ENCODE measurements at places on chromosomes 5 and 9.

DNA sequence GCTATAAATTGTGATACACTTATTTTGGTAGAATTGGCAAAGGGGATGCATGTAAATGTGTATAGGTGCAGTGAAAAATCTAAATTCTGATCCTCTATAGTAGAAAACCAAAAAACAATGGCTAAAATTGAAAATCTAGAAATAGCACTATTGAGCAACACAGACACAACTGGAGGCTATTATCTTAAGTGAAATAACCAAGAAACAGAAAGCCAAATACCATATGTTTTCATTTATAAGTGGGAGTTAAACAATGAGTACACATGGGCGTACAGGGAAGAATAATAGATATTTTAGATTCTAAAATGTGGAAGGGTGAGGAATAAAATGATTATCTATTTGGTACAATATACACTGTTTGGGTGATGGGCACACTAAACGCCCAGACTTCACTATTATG, 183.2 kb upstream of the TUSC1 start:
- DNase-seq: no peak

- no peak for DNase-seq
Observed at GRCh38 chr9:99054581-99054980, 50.3 kb upstream of the TGFBR1 start.

DNA sequence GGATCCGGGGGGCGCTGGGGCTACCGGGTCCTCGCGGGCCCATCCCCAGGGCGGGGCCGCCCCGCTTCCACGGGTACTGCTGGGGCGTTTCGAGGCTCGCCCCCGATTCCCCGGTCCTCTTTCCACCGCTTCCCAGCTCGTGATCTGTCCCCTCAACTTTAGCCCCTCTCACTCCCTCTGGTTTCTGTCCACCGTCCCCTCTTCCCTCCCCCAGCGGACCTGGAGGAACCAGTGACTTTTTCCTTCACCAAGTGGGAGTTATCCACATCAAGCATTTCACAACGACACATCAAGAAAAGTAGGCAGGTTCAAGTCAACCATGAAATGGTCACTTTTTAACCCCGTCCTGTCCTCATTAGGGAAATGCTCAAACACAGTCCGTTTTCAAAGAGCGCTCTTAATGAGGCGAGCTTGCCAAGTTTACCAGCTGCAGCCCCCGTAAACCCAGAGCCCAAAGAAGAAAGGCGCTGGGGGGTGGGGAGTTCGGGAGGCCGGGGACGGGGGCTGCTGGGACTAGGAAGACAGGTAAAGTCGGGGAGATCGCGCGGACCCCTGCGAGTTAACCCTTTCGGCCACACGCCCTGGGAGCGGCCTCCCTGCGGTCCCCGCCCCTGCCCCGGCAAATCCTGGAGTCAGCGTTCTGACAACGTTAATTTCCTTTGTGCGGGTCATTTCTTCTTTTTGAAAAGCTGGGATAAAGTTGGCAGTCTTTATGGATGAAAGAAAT, 2.1 kb upstream of the NFIB start:
- DNase-seq: no peak

DNA sequence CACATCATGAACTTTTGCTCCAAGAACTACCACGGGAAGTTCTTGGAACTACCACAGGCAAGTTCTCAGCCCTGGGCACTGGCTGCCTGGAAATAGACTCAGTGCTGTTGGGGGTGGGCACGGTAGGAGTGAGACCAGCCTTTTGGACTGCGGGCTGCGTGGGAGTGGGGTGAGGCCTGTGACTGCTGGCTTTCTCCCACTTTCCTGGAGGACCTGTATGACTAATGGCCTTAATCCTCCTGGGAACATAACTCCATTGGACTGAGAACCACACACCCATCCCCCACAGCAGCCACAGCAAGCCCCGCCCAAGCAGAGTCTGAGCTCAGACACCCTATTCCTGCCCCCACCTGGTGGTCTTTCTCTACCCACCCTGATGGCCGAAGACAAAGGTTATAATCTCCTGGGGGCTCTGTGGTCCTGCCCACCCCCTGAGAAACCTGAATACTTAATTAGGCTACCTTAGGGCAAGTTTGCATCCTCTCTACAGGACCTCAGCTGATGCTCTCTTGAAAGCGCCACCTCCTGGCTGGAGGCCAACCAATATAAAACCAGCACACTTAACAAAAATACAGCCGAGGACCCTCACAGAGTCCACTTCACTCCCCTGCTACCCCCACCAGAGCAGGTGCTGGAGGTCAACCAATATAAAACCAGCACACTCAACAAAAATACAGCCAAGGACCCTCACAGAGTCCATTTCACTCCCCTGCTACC, 112.6 kb downstream of the CACNA1B start:
- no peak for DNase-seq

- no peak for DNase-seq
Observed at GRCh38 chr9:75333624-75334023, 245.3 kb downstream of the OSTF1 start.

DNA sequence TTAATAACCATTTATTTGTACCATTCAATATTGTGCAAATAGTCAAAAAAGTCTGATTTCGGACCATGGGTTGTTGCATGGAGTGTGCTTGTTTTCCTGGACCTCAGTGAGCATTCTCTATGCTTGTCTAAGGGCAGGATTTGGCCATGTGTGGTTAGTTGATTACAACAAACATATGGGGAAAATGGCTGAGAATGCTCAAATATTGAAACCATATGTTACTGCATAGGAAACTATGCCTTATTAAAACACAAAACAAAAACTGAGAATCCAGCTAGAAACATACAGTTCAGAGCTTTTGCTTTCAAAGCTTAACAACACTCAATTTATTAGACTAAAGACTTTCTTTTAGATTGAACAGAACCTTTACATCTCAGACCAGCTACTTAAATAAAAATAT, 928.3 kb downstream of the NR2F1-AS1 start:
- DNase-seq: no peak

DNA sequence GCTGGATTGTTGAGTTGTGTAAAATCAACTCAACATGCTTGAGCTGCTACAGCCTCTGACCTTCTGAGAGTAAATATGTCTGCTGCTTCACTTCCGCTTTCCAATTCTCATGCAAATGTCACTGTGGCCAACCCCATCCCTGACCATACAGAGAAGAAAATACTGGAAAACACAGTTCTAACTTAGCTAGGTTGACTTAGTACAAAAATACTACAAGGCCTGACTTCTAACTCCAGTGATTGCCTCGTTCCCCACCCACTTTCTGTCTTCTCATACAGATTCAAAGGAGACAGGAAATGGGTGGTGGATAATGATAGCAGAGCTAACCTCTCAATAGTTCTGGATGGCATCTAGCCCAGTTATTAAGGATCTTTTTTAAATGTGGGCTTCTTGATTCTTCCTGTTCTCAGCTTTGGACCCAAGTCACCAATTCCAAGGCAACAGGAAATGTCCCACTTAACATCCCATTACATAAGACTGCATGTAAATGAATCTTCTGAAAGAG, 226.6 kb upstream of the SLC24A2 start:
- peak; percentile 12 for DNase-seq

DNA sequence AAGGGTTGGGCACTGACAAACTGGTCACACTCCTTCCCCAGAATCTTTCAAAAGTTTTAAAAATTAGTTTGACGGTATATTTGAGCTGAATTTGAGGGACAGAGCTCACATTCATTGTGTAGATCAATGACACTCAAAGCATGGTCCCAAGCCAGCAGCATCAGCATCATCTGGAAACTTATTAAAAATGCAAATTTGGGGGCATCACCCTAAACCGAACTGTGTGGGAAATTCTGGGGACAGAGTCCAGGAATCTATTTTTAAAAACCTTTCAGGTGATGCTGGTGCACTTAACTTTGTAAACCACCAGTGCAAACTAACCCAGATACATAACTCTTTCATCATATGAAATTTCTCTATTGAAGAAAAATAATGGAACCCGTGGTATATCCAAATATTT, 58.1 kb upstream of the MTAP start:
- DNase-seq: no peak

- DNase-seq: no peak
Observed at GRCh38 chr5:80182809-80183580, 72.9 kb downstream of the SERINC5 start.

GRCh38 chr5:138950421-138951031, 75.4 kb upstream of the LRRTM2 start:
- DNase-seq: no peak

DNA sequence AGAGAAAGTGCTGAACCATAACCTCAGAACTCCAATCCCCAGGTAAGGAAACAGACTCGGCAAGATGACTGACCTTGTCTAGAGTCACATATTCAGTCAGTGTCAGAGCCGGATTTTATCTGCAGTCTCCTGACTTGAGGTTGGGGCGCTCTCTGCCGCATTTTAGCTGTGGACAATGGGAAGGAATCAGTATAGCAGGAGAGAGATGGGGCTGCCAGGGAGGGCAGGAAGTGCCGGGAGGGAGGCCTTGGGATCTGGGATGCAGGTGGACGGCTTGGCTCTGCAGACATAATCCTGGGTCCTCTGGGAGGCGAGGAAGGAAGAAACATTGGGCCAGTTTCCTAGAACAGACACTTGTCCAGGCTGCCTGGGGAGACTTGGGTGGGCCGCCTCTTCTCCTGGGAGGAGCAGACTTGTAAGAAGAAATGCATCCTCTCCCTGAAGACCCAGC, 39.7 kb upstream of the COL15A1 start:
- no peak for DNase-seq

GRCh38 chr5:42621662-42622061, 135.0 kb upstream of the CCDC152 start:
- no peak for DNase-seq

- DNase-seq: no peak
Observed at GRCh38 chr9:124725068-124725452, 46.1 kb downstream of the NR6A1 start.

- no peak for DNase-seq
Observed at GRCh38 chr9:25704800-25705199, 26.6 kb upstream of the TUSC1 start.

DNA sequence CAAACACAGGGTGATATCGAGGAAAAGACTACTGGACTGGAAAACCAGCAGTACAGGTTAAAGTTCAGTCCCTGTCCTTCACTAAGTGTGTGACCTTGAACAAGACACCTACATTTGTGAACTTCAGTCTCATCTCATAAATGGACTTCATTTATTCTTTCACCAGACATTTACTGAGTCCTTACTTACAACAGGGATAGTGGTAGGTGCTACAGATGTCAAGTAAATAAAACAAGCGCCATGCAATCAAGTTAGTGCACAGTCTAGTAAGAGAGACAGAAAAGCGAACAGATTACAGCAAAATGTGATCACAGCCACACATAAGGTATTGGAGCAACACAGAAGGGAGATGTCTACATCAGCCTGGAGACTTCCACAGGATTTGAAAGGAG, 413.2 kb downstream of the ACTL7B start:
- no peak for DNase-seq

- DNase-seq: no peak
Observed at GRCh38 chr5:151556806-151557205, 34.3 kb downstream of the FAT2 start.

- DNase-seq: no peak
Observed at GRCh38 chr5:105817914-105818313, 1852.8 kb downstream of the EFNA5 start.

DNA sequence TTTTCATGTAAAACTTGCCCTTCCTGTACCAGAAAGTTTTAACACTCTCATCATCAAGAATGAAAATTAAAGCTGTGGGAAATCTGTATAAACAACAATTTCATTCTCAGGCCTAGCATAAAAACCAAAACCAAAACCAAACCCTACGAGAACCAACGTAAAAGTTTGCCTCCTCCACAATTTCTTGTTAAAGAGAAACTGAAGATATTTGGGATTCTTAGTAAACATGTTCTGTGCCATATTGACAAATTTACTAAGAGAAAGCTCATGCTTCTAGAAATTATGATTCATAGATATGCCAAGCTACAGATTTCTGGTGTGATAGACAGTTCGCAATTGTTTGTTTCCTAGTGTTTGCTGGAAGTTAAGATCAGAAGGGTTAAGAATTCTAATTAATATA, 801.0 kb upstream of the NUDT12 start:
- no peak for DNase-seq

DNA sequence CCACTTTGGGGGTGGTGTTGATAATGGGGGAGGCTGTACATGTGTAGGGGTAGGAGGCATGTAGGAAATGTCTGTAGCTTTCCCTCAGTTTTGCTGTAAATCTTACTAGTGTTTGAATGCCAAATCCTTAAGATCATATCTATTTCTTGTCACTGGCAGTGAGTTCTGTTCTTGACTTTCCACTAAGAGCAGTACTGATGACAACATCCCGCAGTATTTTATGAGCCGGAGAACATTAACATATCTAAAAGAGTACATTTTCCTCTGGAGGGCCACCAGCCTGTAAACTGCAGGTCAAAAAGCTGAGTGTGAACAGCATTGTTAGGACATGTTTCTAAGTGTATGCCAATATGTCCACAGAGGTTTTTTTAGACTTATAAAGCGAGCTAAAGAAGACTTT, 2.5 kb upstream of the HSPB3 start:
- DNase-seq: no peak

- no peak for DNase-seq
Observed at GRCh38 chr5:73899916-73900315, 273.9 kb downstream of the ARHGEF28 start.

DNA sequence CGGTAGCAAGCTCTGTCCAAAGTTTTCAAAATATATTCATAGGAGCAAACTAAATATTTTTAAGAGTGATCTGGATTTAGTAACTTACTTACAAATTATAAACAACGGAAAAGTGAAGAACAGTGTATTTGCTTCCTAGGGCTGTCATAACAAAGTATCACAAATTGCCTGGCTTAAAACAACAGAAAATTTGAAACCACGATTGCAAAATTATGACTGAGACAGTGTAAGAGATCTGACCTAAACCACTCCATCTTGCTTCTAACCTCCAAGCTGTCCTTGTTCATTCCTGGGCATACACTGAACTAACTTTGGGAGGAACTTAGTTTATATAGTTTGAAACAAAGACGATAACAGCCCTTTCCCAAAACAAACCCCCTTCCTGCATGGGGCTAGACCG, 202.0 kb upstream of the CDH6 start:
- no peak for DNase-seq

DNA sequence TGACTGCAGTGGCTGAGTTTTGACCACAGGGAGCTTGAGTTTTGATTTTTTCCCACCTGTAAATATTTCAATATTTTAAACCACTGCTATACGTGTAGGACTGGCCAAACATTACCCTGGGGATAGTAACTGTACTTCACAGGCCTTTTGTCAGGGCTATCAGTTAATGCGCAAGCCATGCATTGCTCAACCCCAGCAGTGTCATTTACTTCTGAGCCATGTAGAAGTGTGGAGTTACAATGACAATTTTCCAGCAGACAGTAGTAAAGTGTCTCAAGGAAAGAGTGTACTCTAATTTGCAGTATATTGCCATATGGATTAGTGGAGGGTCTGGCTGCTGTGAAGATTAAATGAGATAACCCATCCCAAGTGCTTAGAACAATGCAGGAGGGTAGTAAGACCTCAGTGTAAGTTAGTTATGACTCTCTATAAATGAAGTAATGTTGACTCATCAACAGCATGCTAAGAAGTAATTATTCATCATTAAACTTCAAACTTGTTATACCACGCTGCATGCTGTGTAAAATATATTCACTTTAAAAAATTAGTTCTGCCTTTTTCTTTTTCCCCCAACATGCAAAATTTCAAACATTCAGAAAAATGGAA, 489.2 kb downstream of the KDM4C start:
- no peak for DNase-seq

GRCh38 chr5:143635888-143636287, 176.1 kb upstream of the HMHB1 start:
- no peak for DNase-seq
